Activated T-helper 1 cell treated with anti-CD3 and anti-CD28 coated beads, Interleukin-12 subunit alpha, Interleukin-12 subunit beta, Interleukin-2, Interleukin-4 antibody, amounts not matched to agents 30 ng/mL and 10 ng/mL and 1 ng/mL, durations not matched to agents 14 hours and 24 hours and 36 hours (primary cell): ENCODE measurements at places on chromosomes 7 and 10.

DNA sequence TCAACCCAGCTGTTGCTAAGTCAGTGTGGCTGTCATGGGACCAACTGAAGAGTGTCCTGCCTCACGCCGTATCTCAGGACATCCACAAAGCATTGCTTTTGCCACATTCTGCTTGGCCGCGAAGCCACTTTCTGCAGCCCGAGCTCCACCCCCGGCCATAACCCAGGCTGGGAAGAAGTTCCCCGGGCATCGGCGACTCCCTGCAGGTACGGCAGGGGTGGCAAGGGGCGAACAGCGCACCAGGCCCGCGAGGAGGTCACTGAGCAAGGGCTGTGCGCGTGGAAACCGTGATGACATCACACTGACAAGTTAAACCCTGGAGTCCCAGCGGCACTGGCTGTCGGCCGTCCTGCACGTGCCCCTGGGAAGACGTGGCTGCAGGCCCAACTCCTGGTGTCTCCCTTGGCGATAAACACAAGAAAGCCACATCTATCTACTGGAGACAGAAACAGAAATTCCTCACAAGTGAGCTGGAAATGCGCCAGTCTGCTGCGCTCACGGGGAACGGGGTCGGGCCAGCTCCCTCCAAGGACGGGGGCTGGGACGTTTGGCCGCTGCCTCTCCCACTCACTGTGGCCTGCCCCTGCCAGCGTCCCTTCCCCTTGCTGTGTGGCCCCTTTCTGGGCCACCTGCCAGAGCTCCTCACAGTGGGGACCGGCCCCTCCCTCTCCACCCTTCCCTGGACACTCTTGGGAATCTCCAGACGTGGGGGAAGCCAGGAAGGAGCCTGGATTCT lies 326.3 kb downstream of the DNAJB6 start:
- H3K36me3 ChIP-seq: no peaks in the 10 kb centered on the region
- no peak for DNase-seq
- H3K4me3 ChIP-seq: no peak overlapping the region
- no peak overlapping the region for H3K27ac ChIP-seq
- peaks cover 2% of the 10 kb centered on the region for H3K27me3 ChIP-seq
- peaks cover 10% of the 10 kb centered on the region for H3K4me1 ChIP-seq

GRCh38 chr7:36129048-36129534 lies 24.0 kb upstream of the EEPD1 start:
- H3K4me1 ChIP-seq: no peaks in the 10 kb centered on the region
- no peaks in the 10 kb centered on the region for H3K36me3 ChIP-seq
- H3K27me3 ChIP-seq: peaks cover 2% of the 10 kb centered on the region
- H3K27ac ChIP-seq: no peak overlapping the region
- no peak overlapping the region for H3K4me3 ChIP-seq

- H3K36me3 ChIP-seq: peaks cover 2% of the 10 kb centered on the region
- DNase-seq: no peak
- H3K4me1 ChIP-seq: peaks cover 17% of the 10 kb centered on the region
- H3K27me3 ChIP-seq: no peaks in the 10 kb centered on the region
Measured at GRCh38 chr7:28125431-28126409, 54.9 kb downstream of the JAZF1 start.

DNA sequence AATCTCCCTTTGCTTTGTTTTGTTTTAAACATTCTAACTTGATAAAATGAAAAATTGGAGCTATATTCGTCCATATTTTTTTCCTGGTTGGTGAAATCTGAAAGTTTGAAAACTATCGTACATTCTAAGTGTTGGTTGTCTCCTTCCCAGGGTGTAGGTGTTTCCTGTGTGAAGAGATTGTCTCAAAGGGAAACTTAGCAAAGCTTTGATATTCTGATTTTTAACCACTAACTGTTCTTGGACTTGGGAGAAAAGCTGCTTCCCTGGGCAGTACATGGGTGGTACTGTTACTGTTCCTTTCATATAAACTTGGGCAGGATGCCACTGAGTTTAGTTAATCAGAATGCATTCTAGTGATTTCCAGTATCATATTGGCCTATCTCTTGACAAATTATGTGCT lies 253.5 kb upstream of the LRGUK start:
- H3K36me3 ChIP-seq: no peaks in the 10 kb centered on the region
- peaks cover 17% of the 10 kb centered on the region for H3K4me1 ChIP-seq
- DNase-seq: no peak
- H3K27me3 ChIP-seq: no peaks in the 10 kb centered on the region

GRCh38 chr7:28155019-28155660 lies 25.5 kb downstream of the JAZF1 start:
- DNase-seq: no peak
- peak overlapping the region; percentile 75 for H3K27ac ChIP-seq
- H3K27me3 ChIP-seq: peaks cover 5% of the 10 kb centered on the region
- H3K4me3 ChIP-seq: peak overlapping the region; percentile 43
- peaks cover 58% of the 10 kb centered on the region for H3K4me1 ChIP-seq
